Fibroblast of skin of scalp (primary cell): ENCODE measurements at places on chromosomes 13 and 19.

GRCh38 chr13:59677966-59678814 lies 485.5 kb downstream of the DIAPH3 start:
- DNase-seq: peak; percentile 52

DNA sequence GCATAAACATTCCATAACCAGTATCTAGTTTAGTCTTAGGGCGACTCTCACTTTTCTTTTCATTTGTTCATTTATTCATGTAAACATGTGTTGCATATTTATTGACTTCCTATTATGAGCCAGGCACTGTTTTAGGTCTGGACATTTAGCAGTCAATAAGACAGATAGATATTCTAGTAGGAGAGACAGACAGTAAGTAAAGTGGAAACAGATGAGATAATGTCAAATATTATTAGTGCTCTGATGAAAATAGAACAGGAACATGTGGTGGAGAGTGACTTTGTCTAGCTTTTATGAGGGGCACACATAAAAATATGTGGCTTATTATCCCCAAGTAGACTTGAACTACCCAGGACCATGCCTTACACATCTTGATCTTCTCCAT lies 193.0 kb downstream of the NDFIP2 start:
- no peak for DNase-seq

DNA sequence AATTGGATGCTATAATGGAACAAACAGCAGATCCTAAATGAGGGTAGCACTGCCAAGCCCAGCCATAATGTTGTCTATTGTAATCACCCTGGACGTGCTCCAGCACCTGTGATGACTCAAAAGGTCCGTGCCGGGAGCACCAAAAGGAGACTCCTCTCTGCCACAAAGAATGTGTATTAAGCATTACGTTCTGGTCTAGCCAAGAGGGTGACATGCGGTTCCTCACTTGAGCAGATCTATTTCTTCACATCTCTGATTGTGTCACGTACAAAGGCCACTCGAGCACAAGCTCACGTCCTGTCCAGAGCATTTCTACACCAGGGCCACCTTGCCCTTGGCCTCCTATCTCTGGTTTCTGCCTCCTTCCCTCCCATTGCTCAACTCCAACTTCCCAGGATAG lies 219.9 kb upstream of the IRS2 start:
- DNase-seq: no peak

- DNase-seq: no peak
Observed at GRCh38 chr19:23273022-23273589, 22.9 kb upstream of the ZNF724 start.

DNA sequence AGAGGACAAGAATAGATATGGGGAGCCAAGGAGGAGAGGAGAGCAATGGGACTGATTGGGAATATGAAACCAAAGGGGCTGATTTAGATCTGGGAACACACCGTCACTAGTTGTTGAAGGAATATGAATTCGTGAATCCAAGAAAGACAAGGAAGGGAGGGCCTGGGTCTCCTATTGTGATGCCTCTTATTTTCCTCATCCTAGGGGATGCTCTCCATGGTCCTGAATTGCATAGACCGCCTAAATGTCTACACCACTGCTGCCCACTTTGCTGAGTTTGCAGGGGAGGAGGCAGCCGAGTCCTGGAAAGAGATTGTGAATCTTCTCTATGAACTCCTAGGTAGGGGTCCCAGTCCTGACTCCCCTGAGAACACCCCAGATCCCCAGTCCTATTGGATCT lies 21.5 kb downstream of the RYR1 start:
- peak; percentile 15 for DNase-seq

DNA sequence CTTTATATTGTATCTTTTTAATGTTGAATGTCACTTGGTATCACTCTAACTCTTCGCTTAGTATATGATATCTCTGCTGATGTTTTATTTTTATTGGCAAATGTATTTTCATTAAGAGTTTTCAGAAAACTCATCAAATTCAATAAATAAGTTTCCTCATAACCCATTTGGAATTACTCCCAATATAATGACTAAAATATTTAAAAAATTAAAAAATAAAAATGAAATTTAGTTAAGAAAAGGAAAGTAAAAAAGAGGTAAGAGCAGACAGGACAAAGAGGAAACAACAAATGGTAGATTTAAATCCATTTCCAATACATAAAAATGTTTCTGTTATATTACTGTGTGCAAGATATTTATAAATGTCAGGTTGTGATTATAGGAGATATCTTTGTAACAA lies 548.9 kb upstream of the SPRY2 start:
- DNase-seq: no peak

- no peak for DNase-seq
Observed at GRCh38 chr13:97329331-97329730, 104.6 kb upstream of the RAP2A start.

- DNase-seq: no peak
Observed at GRCh38 chr13:103284466-103284865, 218.2 kb upstream of the SLC10A2 start.

DNA sequence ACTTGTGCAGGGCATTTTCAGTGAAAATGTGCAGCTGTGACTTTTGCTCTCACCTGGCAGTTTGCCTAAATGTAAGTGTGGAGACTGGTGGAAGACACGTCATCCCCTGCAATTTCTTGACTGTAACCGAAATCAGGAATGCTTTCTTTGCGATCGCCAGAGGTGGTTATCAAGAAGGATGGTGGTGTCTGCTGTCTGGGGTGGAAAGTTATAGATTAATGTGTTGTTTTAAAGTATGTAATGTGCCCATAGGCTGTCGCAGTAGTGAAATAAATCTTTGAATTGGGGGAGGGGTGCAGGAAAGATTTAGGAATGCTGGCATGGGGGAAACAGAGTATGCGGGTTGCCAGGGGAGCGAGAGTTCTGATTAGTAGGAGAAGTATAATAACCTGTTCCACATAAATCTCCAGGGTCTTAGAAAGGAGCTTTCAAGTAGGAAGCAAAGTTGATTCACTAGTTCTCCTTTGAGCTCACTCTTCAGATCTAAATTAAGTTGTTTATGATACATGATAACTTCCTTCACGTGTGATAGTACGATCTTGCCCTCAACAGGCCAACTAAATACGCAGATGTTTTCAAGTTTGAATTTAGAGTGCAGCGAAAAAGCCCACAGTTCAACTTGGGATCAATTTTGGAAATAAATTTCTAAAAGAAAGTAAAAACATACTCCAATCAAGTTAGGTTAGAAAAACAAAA lies 1520.0 kb upstream of the SLC10A2 start:
- DNase-seq: peak; percentile 65

DNA sequence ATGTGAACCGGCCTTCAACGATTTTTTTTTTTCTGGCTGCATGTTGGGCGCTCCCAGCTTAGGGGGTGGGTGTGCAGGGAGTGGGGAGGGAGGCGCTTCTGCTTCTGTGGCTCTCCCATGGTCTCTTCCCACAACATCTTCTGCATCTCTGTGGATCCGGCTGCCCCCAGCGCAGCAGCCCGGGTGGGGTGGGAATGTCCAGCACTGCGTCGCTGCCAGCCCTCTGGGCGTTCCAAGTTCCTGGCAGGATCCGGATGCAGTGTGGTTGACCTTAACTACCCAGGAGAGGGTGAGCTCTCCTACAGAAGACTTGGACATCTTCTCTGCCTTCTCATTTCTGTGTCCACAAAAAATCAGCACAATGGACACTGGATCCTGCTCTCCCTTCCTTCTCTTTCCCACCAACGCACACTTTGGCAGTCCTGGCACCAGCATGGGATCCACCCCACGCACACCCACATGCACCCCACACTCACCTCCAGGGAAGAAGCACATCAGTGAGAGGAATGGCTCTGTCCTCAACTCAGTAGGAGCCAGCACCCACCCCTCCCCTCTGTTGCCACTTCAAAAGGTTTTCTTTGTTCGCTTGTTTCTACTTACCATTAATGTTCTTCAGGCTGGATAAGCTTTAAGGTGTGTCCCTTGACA lies 177.3 kb downstream of the COL4A1 start:
- no peak for DNase-seq

DNA sequence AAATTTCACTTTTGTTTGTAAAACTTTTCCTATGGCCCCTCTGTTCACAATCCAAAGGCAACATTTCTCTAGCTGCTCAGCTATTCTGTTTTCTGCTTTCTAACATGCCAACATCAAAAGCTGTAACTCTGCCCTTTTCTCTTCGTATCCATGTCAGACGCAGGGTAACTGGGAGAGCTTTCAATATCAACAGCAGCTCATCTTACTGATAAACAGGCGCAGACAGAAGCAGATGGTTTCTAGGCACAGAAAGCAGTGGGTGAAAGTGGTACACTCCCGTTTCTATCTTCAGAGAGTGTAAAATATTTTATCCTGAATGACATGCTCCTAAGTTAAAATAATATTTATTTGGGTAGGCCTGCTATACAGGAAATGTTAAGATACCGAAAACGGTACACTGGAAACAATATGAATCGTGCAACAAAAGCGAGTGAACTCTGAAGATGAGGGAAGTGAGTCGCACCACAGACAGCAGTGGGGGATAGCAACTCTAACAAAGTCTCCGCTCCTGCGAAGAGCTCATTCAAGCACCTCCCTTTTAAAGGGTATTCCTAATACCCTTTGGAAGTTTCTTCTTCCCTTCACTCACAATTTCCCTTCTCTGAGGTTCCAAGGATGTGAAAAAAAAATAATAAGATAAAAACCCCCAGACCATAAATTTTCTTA lies 798.3 kb downstream of the GPC5 start:
- no peak for DNase-seq

DNA sequence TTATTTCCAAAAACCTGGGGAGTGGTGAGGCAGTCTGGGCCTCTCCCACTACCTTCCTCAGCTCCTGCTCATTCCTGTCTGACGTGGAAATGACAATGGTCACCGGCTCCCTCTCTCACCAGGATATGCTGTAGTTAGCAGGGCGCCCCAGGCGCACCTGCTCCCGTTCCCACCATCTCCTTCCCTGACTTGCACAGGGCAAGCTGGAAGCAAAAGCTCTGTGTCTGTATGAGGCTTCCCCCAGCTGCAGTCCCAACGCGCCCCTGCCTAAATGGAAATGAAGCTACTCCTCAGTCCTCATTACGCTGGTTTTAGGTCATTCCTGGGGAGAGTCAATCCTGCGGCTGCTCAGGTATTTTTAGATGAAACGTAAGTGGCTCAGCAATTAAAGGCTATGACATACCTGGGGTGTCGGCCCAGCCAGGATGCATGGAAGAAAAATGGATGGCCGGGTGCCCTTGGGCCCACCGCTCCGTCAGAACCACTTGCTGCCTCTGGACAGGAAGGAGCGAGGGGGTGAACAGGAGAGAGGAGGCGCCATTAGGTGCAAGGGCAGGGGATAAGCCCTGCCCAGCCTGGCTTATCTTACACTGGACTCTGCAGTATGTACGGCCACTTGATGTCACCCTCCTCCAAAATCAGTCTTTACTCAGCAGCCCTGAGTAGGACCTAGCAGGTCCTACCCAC lies 32.4 kb downstream of the DHRS12 start:
- DNase-seq: no peak

GRCh38 chr13:75907044-75907443 lies 270.9 kb downstream of the LMO7 start:
- DNase-seq: no peak

DNA sequence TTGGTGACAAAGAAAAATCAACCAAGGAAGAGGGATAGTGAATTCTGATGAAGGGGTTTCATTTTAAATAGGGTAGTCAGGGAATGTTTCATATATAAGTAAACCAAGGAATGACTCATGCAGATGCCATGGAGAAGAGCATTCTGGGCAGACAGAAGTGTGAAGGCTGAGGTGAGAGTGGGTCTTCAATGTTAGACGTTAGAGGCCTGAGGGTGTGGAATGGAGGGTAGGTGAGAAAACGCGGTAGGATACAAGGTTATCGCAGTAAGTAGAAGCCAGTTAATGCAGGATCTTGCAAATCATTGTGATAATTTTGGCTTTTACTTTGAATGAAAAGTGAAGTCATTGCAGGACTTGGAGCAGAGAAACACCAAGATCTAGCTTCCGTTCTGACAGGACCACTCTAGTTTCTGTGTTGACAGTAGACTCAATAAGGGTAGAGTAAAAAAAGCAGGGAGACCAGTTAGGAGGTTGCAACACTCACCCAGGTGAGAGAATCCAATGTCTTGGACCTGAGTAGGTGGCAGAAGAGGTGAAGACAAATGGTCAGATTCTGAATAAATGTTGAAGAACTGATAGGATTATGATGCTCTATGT lies 225.2 kb upstream of the TMTC4 start:
- no peak for DNase-seq

GRCh38 chr13:113231306-113232207 lies 22.1 kb downstream of the CUL4A start:
- no peak for DNase-seq

GRCh38 chr13:52615812-52616211 lies 26.4 kb upstream of the HNRNPA1L2 start:
- no peak for DNase-seq

DNA sequence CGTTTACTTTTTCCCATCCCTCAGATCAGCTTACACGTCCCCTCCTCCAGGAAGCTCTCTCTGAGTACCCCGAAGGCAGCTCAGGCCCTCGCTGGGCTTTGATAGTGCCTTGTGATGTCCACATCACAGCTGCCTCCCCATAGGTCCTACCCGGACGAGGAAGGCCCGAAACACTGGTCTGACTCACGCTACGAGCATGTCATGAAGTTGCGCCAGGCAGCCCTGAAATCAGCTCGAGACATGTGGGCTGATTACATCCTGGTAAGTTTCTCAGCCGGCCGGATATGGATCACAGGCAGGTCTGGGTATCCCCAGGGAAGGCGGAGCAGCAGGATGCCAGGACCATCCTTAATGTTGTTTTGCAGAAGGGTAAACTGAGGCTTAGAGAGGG lies 4.8 kb downstream of the COLGALT1 start:
- DNase-seq: peak; percentile 59

DNA sequence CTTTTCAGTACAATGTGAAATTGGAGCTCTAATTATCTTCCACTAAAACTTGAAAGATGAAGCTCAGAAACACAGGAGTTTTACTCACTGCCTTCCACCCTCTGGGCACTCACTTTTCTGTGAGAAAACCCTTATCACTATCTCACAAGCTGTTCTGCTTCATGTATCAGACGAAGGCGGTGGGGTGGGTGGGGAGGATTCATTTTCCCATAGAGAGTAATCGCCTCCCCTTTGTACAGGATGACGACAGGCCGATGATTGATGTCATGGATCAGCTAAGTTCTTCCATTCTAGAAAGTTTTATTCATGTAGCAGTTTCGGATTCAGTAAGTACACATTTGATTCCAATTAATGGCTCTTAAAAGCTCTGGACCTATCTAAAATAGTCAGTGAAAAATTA lies 139.9 kb downstream of the ZAR1L start:
- DNase-seq: no peak

GRCh38 chr13:76991796-76992547 lies at the start of gene CLN5:
TSS of gene CLN5 (plus strand) at chr13:76992081. CDS start at chr13:76992099, 18 bp downstream.
- DNase-seq: peak; percentile 93
